Esophagus squamous epithelium (tissue), 5 donors: ENCODE measurements at places on chromosomes 7 and 10.

GRCh38 chr10:117047947-117048346 is 43.0 kb upstream of the SHTN1 start:
- DNase-seq = no peak

DNA sequence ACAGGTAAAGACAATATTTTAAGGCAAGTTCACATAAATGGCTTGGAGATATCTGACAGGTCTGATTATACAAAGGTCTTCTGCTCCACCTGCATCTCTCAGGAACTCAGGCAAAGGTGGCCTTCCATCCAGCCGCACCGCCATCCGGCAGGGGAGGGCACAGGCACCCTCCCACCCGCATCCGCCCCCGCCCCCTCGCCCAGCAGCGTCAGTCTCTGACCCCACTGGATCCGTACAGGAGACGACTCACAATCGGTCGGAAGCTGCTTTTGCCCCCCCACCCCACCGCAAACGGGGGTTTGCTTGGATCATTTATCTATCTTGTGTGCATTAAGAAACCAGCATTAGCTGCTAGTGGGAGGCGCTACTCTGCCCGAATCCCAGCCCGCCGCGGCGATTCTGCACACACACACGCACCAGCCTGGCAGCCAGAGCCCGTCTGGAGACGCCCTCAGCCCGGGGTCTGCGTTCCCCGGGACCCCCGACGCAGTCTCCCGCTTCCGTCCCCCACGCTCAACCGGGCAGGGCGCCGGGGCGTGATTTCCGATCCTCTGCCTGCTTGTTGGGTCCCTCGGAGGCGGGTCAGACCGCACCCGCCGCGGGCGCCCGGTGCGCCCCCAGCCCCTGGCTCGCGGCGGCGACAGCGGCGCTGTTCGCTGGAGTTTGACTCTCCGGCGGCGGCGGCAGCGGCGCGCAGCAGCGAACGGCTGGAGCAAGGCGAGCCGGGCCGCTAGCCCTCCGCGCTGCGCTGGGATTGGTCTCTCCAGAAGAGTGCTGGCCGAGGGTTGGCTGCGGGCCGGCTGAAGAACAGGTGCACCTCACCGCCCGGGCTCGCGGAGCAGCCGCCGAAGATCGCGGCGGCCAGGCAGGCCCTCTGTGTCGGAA is 820 bp upstream of the NRG3 start:
- no peak for DNase-seq

- DNase-seq = no peak
These were observed 106.7 kb upstream of the CAV2 start for GRCh38 chr7:116392806-116393205.

DNA sequence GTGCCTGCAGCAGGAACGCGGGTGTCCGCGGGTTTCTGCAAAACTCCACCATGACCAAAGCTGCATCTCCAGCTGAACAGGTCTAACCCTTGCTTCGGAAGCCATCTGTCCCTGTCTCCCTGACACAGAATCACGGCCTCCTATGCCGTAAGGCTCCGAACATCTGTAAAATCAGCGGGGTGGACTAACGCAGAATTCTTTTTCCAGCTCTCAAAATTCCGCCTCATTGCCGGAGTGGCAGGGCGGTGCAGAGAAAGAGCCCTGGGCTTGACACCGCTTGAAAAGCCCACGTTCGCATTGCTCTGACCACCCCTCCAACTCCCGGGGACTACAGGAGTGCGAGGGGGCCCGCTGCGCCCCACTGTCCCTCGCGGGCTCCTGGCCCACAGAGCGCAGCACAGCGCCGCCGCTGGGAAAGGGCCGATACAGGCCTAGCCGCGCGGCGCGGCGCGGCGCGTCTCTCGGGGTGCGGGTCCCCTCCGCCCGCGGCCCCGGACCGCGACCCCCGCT is 409 bp downstream of the DNMBP start:
- no peak for DNase-seq

- no peak for DNase-seq
These were observed 164.8 kb downstream of the DNAJB6 start for GRCh38 chr7:157501581-157501980.
